Activated T-cell treated with anti-CD3 and anti-CD28 coated beads for 24 hours (primary cell): ENCODE measurements at places on chromosomes 2 and 18.
A peak's percentile ranks its signal among the peaks of the same experiment; 100 is the strongest.

DNA sequence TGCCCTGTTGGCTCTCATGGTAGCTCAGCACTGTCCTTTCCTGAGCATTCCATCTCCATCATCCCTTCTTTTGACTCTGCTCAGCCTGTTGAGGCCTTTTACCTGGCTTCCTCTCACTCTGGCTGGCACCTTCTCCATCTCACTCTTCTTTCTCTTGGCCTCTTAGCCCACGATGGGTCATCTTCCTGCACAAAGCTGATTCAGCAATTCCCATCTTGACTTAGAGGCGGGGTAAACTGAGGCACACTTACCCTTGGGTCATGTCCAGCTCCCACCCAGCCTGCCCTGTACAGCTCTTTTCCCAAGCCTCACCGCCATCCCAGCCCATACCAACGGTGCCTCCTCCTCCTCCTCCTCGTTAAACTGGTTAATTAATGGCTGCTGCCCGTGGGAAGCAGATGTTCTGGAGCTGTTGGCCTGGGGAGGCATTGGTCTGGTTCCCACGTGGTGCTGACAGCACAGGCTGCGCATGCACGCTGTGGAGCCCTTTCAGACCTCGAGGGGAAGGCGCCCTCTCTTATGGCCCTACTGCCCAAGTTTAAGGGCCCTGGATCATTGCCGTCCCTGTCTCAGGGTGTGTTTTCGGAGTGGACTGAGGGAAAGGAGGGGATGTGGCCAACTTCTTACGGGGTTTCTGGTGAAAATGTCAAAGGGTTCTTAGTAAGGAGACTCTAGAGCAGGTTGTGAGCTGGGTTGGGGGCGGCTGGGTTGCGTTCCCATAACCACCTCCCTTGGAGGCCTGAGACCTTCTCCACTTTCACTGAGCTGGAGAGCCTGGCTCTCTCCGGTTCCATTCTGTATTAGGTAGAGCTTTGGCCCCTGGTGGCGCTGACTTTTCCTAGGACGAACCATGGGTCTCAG lies 10.9 kb downstream of the WNT10A start:
- no peak for DNase-seq

DNA sequence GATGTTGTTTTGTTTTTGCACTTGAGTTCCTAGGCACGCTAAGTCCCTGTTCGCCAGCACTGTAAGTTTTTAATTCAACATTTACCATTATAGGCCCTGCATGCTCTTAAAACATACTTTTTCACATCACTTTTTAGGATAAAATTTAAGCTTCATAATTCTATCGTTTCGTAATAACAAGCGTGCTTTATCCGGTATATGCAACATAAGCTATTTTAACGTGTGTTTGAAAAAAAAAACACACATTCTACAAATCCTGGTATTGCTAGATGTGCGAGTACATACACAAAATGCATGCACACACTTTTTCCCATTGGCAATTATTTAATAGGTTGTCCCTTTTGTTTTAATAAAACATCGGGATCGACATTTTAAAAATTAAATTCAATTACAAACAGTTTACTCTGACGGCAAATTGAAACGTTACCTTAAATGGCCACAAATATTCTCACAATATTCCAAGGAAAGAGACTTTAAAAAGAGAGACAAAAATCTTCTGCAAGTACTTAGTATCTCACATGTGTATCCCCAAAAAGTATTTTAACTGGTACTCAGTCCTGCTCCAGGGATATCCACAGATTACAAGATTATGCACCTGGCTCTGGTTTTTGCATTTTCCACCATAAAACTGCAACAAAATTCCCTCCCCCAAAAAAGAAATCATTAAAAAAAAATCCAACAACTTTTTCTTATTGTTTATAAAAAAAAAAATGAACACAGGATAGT lies 1.0 kb upstream of the TCF4 start:
- no peak for DNase-seq

GRCh38 chr2:230318190-230319121 lies 8.5 kb upstream of the SP140L start:
- DNase-seq = no peak

GRCh38 chr2:42851186-42851585 lies 58.8 kb upstream of the HAAO start:
- DNase-seq = no peak

GRCh38 chr2:215604606-215605005 lies 168.7 kb upstream of the FN1 start:
- no peak for DNase-seq

DNA sequence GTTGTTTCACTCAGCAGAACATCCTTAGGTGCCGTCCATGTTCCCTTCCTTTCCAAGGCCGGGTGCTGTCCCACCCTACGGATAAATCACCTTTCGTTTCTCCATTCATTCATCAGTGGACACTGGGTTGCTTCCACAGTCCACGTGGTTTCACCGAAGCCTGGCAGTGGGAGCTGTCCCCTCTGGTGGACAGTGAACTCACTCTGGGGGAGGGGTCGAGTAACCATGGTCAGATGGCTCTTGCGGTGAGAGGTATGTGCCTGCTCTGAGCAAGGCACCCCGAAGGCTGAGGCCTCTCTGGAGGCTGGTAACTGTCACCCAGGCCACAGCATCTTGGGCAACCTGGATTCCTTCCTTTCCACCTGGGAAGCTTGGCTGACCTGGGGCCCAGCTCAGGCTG lies 61.5 kb upstream of the TWIST2 start:
- no peak for DNase-seq

DNA sequence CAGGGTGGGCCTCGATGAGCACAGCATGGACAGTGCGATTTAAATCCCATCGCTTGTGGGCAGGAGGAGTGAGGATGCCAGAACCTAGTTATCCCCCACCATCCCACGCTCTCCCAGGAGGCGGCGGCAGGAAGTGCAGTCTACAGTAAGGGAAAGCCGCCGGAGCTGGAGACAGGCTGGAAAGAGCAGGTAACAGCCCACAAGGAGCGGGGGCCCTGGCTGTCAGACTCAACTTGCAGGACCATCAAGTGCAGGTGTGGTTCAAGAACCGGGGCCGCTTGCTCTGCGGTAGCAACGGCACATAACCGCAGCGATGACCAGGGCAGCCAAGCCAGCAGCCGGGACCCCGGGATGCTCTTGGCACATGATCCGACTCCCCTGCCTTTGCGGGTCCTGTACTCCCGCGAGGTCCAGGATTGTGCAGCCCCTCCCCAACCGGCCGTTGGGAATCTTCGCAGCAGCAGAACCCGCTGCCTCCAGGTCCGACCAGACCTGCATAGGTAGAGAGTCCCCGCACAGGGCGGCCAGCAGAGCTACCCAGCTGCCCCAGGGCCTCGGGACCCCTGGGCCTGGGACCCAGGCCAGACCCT lies 82.1 kb downstream of the BIN1 start:
- DNase-seq = no peak

DNA sequence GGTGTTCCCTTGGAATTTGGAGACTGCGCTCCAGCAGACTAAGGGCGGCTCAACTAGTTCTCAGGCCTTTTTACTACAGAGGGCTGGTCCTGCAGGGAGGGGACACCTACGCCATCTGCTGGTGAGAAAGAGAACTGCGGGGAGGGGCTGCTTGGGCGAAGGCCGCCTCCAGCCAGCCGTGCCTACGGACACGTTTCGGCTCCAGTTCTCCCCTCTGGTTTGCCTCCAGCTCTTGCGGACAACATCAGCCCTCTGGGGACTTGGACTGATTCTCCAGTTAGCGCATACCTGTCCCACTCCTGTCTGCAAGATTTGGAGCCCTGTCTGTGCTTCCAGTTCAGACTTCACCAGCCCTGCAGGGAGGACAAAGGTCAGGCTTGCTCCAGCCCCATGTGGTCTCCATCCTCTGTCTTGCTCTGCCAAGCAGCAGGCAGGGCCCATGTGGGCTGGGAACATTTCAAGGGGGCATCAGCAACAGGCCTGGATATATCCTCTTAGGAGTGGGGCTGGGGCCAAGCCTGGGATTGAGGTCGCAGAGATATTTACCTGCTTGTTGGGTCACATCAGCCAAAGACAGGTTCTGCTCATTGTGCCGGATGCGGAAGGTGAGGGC lies 10.3 kb downstream of the PTPRN start:
- peak; percentile 87 for DNase-seq

- no peak for DNase-seq
Observed at GRCh38 chr2:33084433-33084832, 137.7 kb downstream of the LTBP1 start.

DNA sequence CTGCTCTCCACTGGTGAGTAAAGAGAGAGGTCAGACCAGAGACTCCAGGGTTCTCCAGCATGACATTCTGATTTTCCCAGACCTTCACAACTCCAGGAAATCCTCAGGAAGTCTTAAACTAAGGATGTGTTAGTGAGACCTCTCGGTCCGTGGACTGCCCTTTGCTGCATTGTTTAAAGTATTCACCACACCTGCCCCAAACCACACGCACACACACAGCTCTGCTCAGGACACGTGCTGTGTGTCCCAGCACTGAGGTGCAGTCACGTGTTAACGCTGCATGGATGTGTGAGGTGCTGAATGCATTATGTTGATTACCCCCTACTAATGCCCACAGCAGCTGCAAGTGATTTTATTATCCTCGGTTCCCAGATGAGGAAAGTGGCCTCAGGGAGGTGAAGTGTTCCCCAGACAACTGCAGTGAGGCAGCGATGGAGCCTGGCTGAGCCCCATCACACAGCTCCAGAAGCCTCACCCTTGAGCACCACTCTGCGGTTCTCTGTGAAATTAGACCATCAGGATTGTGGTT lies 68.4 kb downstream of the TRAPPC12 start:
- DNase-seq = no peak

- DNase-seq = no peak
Observed at GRCh38 chr2:68216454-68217310, 35.6 kb downstream of the PPP3R1 start.

- no peak for DNase-seq
Observed at GRCh38 chr2:147824620-147825019, 20.2 kb upstream of the ACVR2A start.

GRCh38 chr2:156322051-156322685 lies 10.4 kb downstream of the NR4A2 start:
- DNase-seq = no peak

DNA sequence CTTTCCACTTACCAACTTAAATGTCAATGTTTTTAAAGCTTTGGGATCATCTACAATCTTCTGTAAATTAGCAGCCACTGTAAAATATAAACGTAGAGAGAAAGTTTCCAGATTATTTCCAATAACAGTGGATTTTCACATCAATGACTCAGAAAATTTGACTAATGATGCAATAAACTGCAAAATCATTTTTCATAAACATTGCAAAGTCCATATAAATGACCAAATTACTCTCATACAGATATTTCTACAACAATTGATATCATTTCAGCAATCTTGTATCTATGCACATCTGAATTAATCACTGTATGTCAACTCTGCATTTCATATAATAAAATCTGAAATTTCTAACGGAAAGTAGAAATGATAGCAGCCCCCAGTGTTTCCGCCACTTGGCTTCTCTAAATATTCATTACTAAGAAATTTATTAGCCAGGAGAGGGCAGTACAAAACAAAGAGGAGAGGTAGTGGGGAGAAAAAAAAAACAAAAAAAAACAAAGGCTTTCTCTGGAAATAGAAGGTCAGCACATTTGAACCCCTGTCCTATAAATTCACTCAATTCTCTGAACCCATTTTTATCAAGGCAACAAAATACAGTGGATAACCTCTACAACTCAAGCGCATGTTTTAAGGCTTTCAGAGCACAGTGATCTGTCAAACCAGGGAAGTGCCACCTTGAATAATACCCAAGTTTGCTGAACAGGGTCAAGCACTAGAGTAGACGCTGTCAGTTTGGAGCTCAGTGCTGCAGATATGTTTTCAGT lies 282.6 kb downstream of the STK39 start:
- DNase-seq = no peak

- DNase-seq = no peak
Observed at GRCh38 chr2:70141212-70141901, 49.5 kb downstream of the C2orf42 start.

- DNase-seq = no peak
Observed at GRCh38 chr2:113230531-113230930, 48.2 kb downstream of the PAX8 start.

DNA sequence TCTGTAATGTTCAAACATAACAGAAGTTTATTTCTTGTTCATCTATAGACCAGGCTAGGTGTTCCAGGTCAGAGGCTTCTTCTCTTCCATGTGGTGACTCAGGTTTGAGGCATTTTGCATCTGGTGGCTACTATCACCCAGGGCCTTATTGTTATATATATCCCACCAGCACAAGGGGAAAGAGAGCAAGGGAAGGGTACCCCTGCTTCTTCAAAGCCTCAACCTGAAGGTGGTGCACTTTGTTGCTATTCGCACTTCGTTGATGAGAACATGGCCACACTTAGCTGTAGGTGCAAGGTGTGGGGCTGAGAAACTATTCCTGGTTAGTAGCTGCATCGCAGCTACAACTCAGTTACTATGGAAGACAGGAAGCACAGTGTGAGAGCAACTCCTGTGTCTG lies 27.4 kb upstream of the SLC3A1 start:
- DNase-seq = no peak

GRCh38 chr18:7844418-7844817 lies 277.3 kb downstream of the PTPRM start:
- no peak for DNase-seq

DNA sequence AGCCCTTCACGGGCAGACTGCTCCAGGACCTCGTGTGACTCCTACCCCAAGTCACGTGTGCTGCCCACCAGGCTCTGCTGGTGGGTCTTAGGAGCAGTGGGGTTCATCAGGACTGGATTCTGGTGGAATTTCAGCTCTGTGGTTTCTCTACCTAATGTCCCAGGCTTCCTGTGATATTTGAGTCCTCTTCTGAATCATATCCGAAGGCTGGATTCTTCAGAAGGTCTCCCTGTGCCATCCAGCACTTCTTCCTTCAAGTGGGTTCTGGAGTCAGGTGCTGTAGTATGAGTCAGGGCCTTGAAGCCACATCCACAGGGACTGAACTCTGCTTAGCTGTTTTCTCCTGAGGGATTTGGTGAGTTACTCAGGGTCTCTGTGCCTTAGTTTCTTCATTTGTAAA lies 850.2 kb upstream of the CELF4 start:
- no peak for DNase-seq

GRCh38 chr2:96463119-96463518 lies 42.0 kb downstream of the NEURL3 start:
- no peak for DNase-seq

DNA sequence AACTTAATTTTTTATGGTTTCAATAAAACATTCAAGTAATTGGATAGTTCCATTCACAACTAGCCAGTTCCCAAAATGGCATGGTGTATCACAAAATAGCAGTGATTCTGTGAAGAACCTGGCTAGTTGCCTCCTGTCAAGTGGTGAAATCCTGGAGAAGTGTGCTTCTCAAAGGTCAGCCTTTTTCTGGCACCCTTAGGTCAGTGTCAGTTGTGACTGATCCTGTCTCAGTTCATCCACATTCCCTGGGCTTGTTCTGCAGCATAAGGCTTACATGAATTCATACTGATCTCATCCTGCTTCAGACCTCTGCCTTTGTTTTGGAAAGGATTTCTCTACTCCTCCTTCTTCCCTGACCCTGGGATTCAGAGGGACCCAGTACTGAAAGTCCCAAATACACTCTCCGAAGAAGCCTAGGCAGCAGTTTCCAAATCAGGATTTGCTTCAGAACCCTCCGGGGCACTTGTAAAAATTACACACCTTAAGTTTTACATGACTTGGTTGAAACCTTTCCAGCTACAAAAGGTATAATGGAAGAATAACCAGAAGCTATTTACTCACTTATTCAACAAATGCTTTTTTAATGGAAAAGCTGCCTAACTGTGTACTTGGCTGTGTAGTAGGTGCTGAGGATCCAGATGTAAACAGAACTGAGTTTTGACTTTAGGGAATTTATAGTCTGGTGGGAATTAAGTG lies 11.0 kb downstream of the MAP3K20 start:
- no peak for DNase-seq

- no peak for DNase-seq
Observed at GRCh38 chr18:24386681-24387080, 10.9 kb downstream of the OSBPL1A start.
